Posterior cingulate gyrus (tissue), 11 donors: ENCODE measurements at places on chromosomes 16 and 17.

DNA sequence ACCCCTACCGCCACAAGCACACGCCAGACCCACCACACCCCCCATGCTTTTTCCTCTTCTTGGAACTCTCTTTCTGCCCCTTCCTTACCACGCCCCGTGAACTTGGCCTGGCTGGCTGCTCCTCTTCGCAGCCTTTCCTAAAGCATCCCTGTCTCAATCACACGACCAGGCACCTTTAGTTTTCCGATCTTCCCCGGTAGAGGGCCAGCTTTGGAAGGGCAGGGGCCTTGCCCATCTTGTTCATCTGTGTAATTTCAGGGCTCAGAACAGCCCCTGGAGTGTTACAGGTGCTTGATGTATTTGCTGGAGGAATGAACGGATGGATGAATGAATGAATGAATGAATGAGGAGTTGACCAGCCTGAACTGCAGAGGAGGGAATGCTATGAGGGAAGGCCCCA is 3.7 kb downstream of the SPPL2C start:
- no peak for DNase-seq

DNA sequence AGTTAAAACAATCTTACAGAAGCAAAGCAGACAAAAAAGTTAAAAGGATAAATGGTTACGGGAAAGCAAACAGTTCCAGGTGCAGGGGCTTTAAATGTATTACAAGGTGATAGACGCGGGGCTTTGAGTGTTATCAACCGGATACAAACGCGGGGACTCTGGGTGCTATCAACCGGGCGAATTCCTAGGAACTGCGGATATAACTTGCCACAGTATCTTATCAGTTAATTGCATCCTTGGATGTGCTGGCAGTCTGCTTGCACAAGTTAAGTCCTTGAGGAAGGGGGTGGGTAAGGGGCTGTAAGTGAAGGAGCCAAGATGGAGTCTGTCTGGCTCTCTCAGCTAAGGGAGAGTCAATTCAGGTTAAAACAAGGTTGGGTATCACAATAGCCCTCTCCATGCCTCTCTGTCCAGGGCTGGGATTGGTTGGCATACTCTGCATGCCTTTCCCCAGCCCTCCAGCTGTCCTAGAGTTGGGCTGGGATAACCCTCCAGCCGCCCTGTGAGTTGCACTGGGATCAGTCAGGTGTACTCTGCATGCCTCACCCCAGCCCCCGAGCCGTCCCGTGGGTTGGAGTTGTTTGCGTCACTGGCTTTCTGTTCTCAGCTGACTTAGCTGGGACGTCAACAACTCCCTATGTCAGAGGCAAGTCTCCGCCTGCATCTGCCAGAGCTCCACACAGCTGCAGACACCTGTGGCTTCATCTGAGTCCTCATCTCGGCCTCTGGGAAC is 40.9 kb downstream of the TMEM235 start:
- DNase-seq, result no peak

- no peak for DNase-seq
These were observed 113.0 kb upstream of the NOG start for GRCh38 chr17:56480501-56480900.

DNA sequence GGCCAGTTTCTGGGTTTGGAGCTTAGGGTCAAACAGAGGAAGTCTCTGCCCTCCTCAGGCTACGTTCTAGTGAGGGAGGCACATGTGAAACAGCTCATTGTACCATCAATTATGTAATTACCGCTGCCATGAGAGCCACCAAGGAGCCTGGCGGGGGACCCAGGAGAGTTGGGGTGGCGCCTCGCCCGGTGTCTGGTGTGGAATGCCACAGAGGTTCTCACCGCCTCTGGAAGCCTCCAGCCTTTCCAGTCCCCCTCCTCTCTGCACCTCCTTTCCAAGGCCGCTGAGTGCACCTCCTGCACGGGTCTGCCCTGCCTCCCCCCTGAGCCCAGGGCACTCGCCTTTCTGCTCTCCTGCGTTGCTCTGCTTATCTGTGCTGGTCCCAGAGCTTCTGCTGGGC is 51.4 kb downstream of the SREBF1 start:
- no peak for DNase-seq

DNA sequence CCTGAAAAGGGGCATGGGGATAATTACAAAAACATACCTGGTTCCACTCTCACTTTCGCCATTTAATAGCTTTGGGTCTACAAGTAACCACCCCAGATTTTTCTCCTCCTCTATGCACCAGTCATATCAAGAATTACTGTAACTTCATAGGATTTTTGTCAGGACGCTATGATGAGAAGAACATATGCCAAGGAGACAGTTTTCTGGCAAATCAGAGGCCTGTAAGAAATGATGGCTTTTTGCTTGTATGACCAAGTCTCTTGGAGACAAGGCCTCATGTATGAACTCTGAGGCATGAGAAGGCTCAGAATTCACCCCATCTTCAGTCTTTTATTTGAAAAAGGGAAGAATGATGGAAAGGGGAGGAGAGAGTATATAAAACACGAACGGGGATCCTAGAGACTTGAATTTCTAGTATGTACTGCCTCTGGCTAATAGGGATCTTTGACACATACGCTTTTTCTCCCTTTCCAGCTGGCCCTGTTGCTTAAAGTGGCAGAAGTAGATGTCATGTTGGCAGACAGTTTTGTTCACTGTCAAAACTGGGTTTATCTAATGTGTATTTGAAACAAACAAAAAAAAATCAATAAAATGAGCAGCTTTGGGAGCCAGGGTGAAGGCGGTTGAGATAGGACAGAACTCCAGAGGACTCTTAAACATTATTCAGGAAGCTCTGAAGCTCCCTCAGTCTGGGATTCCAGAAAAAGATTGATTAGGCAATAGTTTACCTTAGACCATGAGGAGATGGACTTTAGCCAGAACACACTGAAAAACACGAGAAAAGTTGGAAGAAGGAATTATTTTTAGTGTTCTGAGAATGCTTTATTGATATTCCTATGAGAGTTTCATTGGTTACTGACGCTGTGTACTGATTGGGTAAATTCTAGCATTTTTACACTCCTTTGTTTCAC is 656.6 kb downstream of the WWOX start:
- DNase-seq, result no peak

DNA sequence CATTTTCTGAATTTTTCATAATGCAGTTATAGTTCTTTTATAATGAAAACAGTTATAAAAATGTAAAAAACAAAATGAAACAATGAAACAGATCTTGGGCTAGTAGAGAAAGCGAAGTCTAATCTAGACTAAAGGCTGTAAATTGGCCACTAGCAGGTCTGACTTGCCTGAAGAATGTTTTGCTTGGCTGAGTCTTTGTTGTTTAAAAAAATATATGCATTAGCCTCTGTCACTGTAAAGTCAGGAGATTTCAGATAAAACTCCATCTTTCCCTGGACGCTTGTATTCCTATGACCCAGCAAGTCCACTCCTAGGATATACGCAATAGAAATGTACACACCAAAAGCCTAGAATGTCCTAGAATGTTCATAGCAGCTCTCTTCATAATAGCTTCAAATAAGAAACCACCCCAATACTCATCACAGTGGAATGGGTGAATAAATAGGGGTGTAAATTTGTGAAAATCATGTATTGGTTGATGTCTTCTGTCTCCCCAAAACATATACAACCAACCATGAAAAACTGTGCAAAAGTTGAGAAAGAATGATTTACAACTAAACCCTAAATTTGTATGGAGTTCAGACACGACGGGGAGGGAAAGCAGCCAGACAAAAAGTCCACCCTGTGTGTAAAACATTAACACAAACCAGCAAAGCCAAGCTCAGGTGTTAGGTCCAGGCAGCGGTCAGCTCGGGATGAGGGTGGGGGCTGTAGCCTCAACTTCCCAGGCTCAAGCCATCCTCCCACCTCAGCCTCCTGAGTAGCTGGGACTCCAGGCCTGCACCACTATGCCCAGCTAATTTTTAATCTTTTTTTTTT is 37.7 kb upstream of the MEAK7 start:
- DNase-seq, result no peak

DNA sequence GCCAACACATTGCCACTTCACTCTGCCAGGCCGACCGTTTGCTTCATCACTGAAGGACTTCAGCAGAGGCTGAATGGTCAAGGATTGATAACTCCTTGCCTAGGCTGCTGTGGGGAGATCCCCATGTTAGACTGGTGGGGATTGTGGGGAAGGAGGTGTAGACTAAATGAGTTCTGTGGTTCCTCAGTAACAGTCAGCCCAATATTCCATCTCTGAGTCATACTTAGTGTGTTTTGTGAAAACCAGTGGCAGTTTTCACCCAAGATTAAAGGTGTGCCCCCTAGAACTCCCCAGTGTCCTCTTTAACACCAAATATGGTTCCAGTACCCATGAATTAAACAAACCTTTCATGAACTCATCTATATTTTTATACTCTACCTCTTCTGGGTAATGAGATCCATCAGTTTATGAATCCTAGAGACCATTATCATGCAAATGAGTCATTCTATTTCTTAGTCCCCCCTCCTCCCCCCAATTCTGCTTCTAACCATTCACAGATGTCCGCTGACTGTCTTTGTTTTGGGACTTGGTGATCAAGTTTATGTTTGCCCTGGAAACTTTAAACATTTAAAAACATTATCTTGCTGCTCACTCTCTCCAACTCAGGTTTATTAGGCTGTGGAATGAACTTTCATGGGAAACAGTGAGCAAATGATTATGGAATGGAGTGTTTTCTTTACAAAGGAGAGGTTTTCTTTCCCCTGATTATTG is 66.8 kb upstream of the GAS7 start:
- DNase-seq, result no peak

DNA sequence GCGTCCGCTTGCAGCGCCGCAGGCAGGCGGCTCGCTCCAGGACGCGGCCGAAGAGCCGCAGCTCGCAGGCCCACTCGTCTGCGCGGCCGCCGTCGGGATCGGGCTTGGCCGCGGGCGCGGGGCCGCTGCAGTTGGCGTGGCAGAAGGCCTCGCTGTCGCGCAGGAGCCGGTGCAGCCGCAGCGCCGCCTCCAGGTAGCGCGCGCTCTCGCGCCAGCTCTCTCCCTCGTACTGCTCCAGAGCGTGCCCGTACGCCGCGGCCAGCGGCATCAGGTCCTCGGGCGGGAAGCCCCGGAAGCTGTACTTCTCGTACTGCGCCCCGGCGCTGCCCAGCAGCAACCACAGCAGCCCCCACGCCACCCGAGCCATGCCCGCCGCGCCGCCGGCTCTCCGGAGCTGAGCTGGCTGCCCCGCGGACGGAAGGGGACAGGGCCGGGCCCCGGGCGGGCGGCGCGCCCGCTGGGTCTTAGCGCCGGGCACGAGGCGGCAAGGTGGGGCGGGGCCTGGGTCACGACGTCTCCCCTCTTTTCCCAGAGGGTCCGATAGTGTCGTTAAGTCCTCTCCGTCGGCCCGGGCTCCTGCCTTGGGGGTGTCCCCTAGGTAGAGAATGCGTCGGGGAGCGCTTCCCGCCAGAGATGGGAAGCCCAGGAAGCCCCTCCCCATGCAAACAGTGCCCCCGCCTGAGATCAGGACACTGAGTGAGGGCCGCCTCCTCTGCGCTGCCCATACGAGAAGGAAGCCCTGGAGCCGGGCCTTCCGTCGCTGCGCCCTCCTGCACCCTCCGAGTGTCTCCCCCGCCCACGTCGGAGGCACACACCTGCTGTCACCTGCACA is at the start of gene P3H4:
P3H4 (minus strand) TSS at position 401 of the 832 bp plus-strand sequence; CDS start at position 367, 34 bp downstream.
- peak; percentile 81 for DNase-seq

DNA sequence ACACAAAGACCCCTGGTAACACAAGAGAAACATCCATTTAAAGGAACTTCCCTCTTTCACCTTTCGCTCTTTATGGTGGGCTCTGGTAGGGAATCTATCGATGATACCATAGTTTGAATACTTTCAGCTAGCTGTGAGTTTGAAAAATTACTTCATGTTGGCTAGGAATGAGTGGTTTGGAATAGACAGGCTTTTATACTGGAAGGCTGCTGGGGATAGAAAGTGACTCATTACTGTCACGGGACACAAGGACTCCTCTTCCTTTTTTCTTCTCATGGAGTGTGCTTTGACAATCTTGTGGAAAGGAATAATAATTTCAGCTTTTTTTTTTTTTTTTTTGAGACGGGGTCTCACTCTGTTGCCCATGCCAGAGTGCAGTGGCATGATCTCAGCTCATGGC is 76.9 kb downstream of the CYB561 start:
- no peak for DNase-seq

DNA sequence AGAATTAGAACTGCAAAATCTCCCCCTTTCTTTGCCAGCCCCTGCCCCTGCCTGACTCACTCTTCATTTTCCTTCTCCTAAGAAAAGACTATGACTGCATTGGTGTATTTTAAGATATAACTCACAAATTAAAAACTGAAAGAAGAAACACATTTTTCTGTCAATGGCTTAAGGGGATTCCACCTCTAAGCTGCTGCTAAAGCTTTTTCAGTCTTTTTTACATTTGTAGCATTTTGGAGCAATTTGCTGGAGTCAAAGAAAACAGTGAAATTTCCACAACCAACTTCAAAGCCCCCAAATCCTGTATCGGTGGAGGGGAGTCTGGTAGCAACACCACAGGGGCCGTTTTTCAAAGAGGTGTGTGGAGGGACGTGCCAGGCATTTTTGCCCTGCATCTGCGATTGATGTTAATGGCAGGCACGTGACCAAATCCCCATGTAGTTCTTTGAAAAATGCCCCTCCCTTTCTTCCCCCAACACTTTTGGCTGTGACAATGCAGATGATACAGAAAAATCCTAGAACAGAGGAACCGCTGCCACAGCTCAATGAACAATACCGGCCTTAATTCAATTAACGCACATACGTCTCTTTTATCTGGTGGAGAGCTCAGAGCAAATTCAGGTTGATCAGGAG is 28.5 kb downstream of the MAF start:
- DNase-seq, result no peak
